ENCODE measurements at places on chromosomes 7 and 10. TPM values are rescaled to one million over a fixed set of nuclear protein-coding genes. Genes with fewer than 3 reads are reported as not detected.

FRMD4A gene
- 63.1 TPM for total RNA-seq

FERD3L gene
- total RNA-seq, result not detected

PCGF5 gene
- 36.0 TPM for total RNA-seq

ZCCHC24 gene
- total RNA-seq, result 22.8 TPM
